ENCODE measurements at places on chromosomes 3 and 15. TPM values are rescaled to one million over a fixed set of nuclear protein-coding genes. Genes with fewer than 3 reads are reported as not detected.

DNA sequence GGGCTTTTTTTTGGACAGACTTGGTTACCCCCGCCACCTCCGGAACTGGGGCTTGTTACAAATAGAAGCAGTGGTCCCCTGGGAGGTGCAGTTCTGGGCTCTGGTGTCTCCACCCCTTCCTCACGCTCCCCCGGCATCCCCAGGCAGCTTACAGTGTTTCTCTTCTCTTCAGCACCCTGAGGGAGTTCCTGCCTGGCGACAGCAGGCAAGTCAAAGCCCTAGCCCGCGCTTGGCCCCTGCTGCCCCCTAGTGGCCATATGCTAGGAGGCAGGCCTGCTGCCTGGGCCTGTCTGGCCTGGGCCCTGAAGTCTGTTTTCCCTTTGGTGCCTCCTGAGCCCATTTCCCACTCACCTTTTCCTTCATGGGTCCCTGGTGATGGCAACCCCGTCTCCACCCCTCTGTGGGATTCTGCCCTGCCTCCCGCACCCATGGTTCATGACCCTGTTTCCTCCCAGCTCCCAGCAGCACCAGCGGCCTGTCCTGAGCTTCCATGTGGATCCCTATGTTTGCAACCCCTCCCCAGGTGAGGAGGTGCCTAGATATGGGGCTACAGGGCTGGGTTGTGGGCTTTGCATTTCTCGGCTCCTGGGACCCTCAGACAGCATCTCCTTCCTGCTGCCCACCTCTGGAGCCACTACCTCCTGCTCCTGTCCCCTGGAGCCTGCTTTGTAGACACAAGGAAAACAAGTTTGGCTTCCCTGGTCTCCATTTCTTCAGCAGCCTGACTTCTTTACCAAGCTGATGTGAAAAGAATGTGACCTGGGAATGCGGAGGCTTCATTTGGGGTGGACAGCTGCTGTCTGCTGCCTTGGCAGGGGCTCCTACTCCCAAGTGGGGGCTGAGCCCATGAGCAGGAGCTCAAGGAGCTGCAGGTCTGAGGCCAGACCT is 2.2 kb downstream of the SNX22 start:
- peak; percentile 64 for DNase-seq

DNA sequence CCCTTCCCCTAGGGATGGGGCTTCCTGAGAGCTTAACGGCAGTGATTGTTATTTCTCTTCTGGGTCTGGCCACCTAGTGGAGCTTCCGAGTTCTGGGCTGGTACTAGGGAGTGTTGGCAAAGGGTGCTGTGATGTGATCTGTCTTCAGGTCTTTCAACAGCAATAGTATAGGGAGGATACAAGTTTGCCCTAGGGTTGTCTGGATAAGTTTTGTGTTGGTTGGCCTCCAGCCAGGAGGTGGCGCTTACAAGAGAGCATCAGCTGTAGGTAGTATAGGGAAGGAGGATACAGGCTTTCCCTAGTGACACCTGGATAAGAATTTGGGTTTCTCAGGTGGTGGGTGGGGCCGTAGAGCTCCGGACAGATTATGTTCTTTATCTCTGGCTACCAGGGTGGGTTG is 19.2 kb upstream of the CPOX start:
- DNase-seq, result no peak

GRCh38 chr15:38868326-38869114 is 303.9 kb upstream of the RASGRP1 start:
- peak; percentile 11 for DNase-seq

TOMM70 gene
- 30.3 TPM for total RNA-seq

IQCH gene
- 2.3 TPM for total RNA-seq
